ENCODE measurements at places on chromosomes 1 and 21.

DNA sequence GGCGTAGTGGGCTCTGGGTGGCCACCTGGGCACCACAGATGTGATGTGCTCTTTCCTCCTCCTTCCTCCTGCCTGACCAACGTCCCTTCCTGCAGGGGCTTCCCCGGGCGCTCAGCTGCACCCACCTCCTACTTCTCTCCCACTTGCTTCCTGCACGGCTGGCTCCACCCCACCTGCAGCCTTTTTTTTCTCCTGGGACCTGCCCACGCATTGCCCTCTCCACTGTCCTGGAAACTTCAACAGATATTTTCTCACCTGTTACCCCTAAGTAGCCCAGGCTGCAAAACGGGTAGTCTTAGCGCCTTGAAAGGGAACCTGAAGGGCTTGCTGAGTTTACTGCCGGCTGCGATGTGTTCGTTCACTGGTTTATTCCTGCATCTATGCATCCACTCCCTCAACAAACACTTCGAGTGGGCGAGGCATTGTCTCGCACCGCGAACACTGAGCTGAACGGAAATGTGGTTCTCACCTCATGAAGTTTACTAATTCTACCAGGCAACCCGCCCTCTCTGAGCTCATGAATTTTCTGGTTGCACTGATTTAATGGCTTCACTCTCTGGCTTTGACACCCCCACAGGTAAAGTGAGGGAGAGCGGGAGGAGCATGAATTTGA is 23.6 kb downstream of the ZBTB18 start:
- no peak for DNase-seq

- DNase-seq = no peak
These were observed 122.6 kb downstream of the NTNG1 start for GRCh38 chr1:107263291-107263915.

- DNase-seq = no peak
These were observed 141.3 kb downstream of the ZZZ3 start for GRCh38 chr1:77541162-77541545.

DNA sequence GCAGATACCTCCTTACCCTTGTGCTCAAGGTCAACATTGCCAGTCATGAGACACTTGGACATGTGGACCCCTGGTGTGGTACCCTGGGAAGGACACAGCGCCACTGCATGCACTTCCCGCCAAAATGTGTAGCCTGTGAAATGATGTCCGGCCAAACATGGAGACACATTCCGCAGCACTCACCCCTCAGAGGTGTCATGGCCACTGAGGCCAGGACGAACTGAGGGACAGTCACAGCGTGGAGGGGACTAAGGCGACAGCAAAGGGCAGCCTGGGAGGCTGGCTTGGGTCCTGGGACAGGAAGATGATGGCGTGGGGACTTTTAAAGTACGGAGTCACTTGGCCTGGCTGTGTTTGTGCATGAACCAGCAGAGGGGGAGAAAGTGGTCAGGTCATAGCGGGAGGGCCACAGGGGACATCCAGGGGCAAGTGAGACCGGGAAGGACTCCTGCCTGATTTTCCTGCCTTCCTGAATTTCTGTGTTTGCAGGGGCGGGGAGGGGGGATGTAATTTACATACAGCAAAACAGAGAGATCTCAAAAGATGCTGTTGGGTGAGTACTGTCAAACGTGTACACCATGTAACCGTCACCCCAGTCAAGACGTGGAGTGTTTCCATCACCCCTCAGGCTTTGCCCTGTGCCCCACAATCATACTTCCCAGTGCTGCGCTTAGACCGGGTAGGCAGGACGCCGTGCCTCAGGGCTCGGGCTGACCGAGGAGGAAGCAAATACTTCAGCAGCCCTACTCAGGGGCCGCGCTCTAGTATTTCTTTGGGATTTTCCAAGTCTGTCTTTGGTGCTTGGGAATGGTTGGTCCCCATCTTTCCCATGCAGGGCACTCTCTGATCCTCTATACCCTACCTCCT is 45.2 kb downstream of the WDR4 start:
- DNase-seq = no peak

DNA sequence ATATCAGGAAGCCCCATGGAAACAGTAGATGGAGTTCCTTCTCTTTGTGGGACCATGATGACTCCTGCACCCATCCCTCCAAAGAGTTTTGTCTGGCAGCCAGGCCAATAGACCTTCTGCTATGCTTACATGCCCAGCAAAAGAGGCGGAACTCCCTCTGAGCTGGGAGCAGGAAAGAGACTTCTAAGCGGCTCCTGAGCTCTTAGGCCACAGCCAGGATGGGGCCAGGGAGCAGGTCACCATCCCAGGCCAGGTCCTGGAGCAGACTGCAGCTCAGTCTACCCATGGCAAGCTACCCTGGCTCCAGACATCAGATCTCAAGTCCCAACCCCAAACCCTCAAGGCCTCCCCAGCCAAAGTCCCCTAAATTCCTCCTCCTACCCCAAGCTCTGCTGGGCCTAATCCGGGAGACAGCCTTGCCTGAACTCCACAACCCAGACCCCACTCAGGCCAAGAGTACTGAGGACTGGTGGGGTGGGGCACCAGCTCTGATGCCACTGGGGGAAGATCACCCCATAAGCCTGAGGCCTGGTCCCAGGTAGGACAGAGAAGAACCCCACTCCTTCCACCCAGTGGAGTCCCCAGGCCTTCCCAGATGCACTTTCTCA is 387.9 kb downstream of the MATN1 start:
- DNase-seq = no peak

Data from cardiac fibroblast (primary cell).